ENCODE measurements at places on chromosomes 1 and 21.

GRCh38 chr1:31082385-31082784 is 16.9 kb upstream of the PUM1 start:
- no peak for DNase-seq

DNA sequence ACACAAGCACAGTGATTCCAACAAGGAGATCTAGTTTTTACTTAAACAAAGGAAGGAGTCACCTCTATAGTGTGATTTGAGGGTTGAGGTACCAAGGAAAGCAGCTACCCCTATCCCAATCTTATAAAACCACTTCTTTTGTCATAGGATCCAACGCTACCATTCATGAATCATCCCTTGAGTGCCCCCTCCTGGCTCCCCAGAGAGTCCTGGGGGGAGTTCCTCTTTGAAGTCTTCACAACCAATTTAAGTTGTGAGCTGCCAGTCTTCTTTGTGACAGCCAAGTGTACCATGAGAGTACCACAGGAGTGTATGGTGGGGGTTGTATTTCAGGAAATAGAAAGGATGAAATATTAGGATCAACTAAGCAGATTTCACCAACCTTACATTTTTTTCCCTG is 39.1 kb upstream of the NHLH2 start:
- no peak for DNase-seq

DNA sequence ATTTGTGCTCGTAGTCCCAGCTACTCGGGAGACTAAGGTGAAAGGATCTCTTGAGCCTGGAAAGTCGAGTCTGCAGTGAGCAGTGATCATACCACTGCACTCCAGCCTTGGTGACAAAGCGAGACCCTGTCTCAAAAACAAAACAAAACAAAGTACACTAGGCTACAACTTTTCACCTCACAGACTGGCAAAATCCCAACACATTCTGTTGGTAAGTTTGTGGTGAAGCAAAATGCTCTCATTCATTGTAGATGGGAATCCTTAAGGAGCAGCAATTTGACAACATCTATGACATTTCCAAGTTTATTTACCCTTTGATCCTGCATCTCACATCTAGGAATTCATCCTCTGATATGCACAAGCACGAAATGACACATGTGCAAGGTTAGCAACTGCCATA is 20.2 kb upstream of the SLC1A7 start:
- DNase-seq = no peak

DNA sequence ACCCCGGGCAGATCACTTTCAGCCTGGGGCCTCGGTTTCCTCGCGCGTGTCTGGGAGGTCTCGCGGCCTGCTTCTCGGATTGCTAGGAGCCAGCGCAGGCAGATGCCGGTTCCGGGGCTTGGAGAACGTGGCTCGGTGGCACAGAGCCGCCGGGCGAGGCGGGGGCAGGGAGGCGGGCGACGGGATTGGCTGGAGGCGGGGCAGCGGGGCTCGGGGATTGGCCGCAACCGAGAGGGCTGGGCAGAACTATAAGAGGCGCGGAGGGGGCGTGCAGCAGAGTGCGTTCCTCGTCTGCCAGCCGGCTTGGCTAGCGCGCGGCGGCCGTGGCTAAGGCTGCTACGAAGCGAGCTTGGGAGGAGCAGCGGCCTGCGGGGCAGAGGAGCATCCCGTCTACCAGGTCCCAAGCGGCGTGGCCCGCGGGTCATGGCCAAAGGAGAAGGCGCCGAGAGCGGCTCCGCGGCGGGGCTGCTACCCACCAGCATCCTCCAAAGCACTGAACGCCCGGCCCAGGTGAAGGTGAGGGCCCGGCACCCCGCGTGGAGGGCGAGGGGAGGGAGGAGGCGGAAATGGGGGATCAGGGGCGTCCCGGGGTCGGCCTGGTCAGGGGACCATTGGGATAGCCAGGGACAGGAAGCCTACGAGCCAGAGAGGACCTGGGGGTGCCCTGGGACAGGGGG is at the start of gene MFSD2A:
TSS of gene MFSD2A (plus strand) at position 276 of the 677 bp plus-strand sequence. CDS start at position 424, 148 bp downstream.
- peak; percentile 75 for DNase-seq

- no peak for DNase-seq
Measured at GRCh38 chr1:236185687-236186086, 43.3 kb downstream of the GPR137B start.

- no peak for DNase-seq
Measured at GRCh38 chr1:93715529-93716126, 34.0 kb upstream of the BCAR3 start.

DNA sequence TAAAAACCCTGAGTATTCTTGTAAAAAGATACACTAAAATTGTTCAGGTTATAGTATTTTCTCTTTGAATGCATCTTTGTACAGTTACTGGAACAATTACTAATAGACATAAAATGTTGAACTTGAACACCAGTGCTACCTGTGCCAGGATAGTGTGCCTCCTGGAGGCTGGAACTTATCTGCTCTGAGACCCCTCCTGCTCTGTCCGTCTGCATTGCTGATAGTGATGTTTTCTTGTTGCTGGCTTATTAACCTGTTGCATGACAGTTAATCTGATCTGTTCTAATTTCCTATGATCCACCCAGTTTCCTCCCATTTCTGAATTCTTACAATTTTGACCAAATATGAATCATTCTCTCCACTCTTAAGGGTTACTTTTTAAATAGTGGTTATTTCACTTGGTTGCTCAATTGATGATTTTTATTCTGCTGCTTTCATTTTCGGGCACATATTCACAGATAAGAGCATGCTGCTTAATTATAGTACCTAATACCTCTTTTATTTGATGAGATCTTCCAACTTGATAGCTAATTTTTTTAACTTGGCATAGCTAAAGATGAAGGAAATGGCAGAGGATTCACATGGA is 101.4 kb downstream of the CC2D1B start:
- no peak for DNase-seq

DNA sequence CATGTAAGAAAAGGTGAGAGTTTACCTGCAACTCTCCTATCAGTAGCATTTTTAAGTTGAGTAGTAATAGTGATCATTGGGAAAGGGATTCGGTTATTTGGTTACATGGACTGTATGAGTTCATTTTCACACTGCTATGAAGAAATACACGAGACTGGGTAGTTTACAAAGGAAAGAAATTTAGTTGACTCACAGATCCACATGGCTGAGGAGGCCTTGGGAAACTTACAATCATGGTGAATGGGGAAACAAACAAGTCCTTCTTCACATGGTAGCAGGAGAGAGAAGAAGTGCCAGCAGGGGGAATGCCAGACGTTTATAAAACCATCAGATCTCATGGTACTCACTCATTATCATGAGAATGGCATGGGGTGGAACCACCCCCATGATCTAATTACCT is 59.3 kb upstream of the FBXO28 start:
- DNase-seq = no peak

DNA sequence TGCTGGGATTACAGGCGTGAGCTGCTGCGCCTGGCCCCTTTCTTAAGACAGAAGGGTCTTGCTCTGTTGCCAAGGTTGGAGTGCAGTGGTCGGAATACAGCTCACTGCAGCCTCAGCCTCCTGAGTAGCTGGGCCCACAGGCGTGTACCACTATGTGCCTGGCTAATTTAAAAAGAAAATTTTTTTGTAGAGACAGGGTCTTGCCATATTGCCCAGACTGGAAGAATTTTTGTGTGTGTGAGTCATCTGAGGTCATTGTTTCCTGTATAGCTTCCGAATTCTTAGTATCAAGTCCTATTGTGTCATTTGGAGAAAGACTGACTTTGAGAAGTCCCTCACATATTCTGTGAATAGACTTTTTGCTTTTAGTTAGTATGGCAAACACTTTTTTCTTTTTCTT is 4.7 kb downstream of the SZRD1 start:
- DNase-seq = no peak

DNA sequence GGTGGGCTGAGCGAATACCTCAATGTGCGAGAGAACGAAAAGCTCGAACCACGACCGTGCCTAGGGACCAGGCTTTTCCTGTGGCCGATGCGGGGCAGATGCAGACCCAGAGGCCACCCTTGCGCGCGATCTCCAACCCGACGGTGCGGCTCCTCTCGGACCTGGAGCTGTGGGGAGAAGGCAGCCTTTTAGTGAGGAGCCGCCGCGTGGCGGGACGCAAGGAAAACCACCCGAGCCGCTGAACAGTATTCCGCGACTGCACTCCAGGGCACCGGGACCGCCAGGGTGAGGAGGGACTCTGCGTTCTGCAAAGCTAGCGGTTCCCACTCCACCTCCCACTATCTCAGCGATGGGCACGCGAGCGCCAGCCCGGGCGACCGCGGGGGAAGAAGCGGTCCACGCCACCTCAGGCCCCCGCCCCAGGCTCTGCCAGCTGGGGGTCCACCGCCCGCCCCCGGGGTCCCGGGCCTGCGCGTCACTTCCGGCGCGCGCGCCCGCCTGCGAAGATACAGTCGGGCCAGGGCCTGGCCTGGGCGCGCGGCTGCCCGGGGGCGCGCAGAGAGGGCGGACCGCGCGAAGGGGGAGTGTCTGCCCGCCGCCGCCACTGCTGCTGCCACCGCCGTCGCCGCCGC is 66.5 kb upstream of the PRKACB start:
- DNase-seq = peak; percentile 63

DNA sequence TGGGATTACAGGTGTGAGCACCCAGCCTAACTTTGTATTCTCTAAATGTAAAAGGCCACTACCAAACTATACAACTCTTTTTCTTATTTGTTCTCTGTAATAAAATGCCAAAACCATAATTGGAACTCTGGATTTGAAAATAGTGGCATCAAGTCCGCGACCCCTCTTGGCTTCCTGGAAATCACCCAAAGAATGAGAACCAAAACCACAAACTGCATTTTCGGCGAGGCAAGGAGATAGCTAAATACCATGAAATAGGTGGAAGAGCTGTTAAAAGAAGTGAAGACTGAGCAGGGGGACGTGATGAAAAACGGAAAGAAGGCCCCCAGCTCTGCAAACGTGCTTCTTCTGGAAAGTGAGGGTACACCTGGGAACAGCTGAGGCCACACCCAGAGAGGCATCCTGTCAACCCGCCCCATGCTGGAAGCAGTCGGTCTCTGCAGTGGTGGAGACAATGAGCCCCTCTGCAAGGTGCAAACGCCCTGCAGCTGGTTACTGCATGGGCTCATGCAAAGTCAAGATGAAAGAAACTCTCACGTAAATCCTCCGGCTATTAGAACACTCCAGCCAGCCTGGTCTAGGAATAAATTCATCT is 22.5 kb downstream of the VPS26C start:
- no peak for DNase-seq

DNA sequence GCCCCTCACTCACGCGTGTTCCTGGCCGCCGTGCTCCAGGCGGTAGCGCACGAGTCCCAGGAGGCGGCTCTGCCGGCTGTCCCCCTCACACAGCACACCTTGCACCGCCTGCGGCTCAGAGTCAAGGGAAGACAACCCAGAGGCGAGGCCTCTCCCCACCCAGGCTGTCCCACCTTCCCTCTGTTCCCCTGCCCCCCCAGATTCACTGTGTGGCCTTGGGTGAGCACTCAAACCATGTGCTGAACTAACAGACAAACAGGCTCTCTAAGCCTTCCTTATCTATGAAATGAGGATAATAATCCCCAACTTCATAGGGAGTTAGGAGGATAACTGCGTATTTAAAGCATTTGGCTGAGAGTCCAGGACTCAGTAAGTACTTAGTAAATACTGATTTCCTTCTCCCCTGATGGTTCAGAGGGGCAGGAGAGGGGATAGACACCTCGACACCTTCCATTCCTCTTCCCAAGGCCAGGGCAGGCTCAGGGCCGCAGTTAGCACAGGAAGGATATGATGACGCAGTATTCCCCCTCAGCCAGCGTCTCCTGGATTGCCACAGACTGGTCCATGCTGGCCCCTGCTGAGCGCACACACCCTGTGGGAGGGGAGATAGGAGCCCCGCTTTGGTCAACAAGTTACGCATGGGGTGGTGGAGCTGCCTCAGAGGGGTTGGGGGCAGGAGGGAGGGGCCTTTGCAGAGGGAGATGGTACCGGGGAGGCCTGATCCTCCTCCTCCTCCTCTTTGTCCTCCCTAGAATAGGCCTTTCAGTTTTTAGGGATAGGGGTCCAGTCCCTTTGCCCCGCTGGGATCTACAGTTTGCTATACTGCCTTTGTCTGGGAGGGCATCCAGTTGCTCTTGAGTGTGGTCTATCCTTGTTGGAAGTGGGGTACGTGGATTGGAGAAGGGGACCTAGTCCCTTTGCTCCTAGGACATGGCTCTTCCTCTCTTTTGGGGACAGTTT is 830 bp downstream of the INPP5B start:
- no peak for DNase-seq

DNA sequence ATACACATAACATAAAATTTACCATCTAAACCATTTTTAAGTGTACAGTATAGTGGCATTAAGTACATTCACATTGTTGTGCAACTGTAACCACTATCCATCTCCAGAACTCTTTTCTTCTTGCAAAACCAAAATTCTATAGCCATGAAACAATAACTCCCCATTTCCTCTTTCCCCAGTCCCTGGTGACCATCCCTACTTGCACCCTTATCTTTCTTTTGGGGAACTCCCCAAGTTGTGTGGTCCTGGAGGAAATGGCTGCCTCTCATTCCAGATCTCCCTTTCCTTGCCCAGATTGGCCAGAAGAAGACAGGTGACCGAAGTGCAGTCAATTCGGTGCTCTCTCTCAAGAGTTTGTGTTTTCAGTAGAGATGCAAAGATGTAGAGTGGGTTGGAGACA is 389.6 kb upstream of the C1orf87 start:
- no peak for DNase-seq

GRCh38 chr1:206829282-206829681 is 36.1 kb upstream of the IL20 start:
- DNase-seq = no peak

DNA sequence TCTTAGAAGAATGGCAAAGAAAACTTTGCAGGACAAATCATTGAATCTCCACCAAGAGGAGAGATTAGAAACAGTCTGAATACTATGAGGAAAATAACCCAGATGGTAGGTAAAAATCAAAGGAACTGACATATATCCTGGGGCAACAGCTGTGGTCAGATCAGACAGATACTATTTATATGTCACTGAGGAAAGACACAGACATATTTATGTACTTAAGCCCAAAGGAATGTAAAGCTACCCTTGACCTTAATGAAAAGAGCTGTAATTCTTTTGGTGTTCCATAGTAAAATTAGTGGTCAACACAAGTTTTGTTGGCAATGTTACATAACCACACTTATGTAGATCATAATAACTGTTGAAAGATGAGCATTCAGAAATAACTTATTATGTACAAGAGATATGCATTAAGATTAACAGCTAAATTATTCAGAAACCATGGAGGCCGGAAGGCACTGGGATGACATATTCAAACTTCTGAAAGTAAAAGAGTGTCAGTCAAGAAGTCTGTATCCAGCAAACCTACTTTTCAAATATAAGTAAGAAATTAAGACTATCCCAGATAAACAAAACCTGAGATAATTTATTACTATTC is 166.1 kb upstream of the SAMSN1 start:
- no peak for DNase-seq

All from stimulated activated CD8-positive, alpha-beta memory T cell treated with anti-CD3 and anti-CD28 coated beads, Interleukin-15, amount 100 ng/mL, for 24 hours (primary cell).